HL-60 (cell line): ENCODE measurements at places on chromosomes 6 and 20.

DNA sequence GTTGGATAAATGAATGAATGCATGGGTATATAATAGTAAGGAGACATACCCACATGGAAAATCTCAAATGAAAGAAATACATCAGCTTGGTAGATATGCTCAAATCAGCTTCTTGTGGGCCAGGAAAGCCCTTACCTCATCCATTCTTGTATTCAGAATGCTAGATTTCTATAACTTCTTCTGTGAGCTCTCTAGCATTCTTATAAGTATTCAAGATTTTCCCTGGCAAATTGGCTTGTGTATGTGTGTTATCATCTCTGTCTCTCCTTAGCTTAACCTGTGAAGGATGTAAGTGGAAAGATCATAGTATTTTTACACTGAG lies 100.8 kb downstream of the OR2B2 start:
- no peak for DNase-seq

DNA sequence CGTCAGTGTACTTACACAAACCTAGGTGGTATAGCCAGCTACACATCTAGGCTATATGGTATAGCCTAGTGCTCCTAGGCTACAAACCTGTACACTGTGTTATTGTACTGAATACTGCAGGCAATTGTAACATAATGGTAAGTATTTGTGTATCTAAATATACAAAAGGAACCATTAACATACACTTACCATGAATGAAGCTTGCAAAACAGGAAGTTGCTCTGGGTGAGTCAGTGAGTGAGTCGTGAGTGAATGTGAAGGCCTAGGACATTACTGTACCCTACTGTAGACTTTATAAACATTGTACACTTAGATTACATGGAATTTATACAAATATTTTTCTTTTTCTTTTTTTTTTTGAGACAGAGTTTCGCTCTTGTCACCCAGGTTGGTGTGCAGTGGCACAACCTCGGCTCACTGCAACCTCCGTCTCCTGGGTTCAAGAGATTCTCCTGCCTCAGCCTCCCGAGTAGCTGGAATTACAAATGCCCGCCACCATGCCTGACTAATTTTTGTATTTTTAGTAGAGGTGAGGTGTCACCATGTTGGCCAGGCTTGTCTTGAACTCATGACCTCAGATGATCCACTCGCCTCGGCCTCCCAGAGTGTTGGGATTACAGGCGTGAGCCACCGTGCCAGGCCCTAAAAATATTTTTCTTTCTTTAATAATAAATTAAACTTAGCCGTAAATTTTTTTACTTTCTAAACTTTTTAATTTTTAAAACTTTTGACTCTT lies 15.4 kb upstream of the KIAA1755 start:
- no peak for DNase-seq

- DNase-seq: no peak
Observed at GRCh38 chr6:26594730-26595632, 1.8 kb upstream of the ABT1 start.

DNA sequence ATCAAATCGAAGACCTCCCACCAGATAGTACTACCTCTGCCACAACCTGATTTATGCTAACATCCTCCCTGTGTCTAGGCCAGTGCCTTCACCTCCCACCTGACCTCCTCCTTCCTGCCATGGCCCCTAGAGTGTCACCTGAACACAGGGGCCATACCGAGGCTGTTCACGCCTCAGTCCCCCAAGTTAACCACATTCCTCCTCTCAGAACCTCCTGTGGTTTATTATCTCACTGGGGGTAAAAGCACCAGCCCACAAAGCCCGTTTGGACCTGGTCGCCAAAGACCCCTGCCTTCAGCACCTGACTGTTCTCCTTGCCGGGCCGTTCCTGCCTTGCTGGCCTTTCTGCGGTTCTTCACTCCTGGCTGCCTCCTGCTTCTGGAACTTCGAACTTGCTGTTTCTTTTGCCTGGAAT lies 13.7 kb downstream of the MAS1 start:
- no peak for DNase-seq

- DNase-seq: no peak
Observed at GRCh38 chr6:110266996-110267395, 86.8 kb downstream of the CDC40 start.

- no peak for DNase-seq
Observed at GRCh38 chr20:19833395-19833794, 75.3 kb downstream of the RIN2 start.

DNA sequence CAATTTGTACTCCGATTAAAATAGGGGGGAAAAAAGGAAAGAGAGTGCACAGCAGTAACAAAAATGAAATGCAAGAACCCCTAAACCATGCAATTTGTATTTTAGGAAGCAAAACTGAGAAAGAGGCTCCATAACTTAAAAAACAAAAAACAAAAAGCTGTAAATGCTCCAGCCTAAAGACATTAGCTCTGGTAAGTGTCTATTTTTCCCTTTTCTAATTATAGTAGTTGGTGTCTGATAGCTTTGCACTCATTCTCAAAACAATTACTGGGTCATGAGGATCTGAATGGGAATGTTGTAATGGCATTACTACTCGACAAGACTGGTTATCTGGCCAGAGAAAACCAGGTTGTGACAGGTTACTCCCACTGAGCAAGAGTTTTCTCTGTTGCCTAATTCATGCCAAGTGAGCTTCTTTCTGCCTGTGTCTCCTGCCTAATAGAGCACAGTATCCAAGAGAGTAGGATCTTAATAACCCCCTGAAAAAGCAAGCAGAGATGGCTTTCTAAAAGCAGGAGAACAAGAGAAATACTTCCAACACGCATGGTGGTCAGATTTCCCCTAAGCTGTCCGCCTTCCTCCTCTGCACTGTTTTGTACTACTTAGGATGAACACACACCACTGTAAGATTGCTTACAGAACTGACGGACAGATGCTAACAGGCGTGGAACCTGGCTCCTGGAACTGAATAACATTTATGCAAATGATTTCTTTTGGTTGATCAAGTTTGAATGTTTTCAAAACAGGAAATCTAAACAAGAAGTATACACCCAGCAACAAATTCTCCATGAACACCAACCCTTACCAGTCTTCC lies 86.4 kb downstream of the FKBP5 start:
- peak; percentile 70 for DNase-seq

GRCh38 chr6:72418495-72418894 lies 203.4 kb upstream of the KCNQ5 start:
- DNase-seq: no peak

- DNase-seq: no peak
Observed at GRCh38 chr20:32784369-32785080, 22.3 kb downstream of the DNMT3B start.

GRCh38 chr6:35139924-35140638 lies 1.1 kb downstream of the TCP11 start:
- DNase-seq: peak; percentile 53

DNA sequence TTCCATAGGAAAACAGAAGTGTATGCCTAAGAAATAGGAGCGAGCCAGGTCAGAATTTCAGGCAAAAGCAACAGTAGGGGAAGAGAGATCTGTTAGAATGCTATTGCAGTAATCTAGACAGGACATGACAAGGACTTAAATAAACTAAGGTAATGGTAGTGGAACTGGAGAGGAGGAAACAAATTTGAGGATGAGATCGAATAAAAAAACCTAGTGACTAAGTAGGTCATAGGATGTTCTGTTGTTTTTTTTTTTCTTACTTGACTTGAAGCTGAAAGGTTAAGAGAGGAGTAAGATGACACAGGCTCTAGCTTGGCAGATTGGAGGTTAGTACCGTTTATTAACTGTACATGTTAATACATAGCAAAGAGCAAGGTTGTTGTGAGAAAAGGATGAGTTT lies 28.6 kb downstream of the ORC3 start:
- no peak for DNase-seq

GRCh38 chr6:47722194-47722593 lies 23.8 kb downstream of the ADGRF4 start:
- DNase-seq: no peak

DNA sequence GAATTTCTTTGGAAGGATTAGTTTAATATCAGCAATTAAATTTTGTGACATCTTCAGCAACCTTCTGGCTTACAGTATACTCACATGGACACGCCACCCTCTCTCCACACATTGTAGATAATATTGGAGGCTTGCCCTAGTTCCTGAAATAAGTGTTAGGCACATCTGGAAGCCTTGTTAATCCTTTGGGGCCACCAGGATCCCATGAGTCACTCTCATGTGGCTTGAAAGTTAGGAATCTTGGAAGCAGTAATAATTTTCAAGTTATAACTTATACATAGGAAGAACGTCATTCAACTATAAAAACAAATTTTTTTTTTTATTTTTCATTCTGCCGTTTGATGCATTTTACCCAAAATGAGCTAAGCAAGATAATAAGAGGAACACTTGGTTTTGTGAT lies 20.5 kb downstream of the LAMA4 start:
- DNase-seq: no peak

DNA sequence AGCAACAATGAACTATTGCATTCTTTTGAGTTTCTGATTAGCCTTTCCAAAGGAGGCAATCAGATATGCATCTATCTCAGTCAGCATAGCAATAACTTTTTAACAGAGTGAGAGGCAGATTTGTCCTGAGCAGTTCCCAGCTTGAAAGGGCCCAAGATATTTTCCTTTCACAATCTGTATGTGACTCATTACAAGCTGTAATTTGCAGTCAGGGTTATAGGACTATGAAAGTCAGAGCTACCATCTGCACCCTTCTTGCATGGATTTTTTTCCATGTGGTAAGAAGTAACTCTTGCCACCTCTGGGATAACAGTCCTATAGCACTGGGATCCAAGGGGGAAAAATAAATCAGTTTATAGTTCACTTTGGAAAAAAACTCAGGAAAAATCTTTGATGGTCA lies 318.2 kb upstream of the RGS17 start:
- no peak for DNase-seq

- DNase-seq: peak; percentile 36
Observed at GRCh38 chr6:36484736-36485135, 41.9 kb downstream of the KCTD20 start.

DNA sequence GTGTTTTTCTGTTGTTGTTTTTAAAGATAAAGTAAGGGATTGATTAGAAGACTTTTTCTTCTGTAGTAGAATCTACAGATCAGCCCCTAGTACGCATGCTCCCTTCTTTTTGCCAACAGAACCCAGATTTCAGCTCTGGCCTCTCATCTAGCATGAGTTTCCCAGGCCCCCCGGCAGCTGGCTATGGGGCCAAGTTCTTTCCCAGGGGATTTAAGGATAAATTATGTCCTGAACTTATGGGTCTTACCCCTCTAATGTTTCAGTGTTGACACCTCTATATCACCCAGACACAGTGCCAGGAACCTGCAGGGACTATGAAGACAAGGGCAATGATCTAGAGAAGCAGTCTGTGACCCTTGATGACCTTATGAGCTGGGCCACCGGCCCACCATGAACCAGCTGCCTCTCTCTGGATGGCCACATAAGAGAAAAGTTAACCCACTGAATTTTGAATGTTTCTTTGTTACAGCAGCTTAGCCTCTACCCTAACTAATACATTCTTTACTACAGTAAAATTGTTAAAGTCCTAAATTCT lies 150.5 kb downstream of the UNC5CL start:
- DNase-seq: no peak

DNA sequence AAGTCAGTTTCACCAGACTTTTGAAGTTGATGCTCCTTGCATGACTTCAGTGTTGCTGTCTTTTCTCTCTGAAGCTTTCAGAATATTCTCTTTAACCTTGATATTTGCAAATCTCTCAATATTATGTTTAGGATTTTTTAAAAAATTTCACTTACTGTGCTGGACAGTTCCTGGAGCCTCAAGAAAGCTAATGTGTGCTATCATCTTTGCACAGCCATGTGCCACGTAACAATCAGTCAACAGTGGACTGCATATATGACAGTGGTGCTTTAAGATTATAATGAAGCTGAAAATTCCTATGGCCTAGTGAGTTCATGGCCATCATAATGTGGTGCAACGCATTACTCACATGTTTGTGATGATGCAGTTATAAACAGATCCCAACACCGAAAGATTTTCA lies 59.1 kb upstream of the OGFRL1 start:
- DNase-seq: no peak
